Stomach (tissue), 19 donors: ENCODE measurements at places on chromosomes 7 and 10.

DNA sequence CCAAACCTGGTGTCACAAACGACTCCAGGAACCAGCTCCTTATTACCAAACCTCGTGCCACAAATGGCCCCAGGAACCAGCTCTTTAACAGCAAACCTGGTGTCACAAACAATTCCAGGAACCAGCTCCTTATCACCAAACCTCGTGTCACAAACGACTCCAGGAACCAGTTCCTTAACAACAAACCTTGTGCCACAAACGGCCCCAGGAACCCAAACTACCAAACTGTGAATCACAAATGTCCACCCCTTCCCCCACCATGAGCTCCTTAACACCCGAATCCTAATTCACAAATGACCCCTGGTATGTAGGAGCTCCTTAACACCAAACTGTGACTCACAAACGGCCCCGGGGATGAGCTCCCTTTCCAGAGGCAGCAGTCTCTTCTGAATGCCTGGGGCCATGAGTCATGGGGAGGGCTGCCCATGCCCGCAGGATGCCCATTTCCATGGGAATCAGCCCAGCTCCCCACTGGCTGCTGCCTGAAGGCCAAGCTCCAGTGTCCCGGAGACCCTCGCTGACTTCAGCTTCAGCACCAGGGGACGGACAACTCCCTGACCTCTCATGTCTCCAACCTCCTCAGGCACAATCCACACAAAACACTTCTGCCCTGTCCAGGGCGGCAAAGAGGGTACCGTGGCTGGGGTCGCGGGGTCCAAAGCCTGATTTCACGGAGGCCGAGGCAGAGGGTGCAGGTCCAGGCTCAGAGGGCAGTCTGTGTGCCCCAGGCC is 213.1 kb downstream of the ELFN1 start:
- DNase-seq = no peak

DNA sequence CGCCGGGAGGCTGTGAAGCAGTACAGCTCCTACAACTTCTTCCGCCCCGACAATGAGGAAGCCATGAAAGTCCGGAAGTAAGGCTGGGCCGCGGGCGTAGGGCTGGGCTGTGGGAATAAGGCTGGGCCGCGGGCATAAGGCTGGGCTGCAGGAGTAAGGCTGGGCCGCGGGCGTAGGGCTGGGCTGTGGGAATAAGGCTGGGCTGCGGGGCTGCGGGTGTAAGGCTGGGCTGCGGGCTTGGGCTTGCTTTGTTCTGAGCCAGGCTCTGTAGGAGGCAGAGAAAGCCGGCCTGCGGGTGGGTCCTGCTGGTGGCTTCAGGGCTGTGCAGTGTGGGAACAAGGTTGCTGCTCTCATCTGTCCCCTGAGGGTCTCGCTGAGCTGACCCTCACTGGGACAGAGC is 12.5 kb downstream of the PFKFB3 start:
- no peak for DNase-seq

GRCh38 chr10:115093776-115094408 is 727 bp downstream of the ATRNL1 start:
- peak; percentile 66 for DNase-seq

GRCh38 chr7:157795199-157795598 is 458.4 kb downstream of the DNAJB6 start:
- DNase-seq = no peak

DNA sequence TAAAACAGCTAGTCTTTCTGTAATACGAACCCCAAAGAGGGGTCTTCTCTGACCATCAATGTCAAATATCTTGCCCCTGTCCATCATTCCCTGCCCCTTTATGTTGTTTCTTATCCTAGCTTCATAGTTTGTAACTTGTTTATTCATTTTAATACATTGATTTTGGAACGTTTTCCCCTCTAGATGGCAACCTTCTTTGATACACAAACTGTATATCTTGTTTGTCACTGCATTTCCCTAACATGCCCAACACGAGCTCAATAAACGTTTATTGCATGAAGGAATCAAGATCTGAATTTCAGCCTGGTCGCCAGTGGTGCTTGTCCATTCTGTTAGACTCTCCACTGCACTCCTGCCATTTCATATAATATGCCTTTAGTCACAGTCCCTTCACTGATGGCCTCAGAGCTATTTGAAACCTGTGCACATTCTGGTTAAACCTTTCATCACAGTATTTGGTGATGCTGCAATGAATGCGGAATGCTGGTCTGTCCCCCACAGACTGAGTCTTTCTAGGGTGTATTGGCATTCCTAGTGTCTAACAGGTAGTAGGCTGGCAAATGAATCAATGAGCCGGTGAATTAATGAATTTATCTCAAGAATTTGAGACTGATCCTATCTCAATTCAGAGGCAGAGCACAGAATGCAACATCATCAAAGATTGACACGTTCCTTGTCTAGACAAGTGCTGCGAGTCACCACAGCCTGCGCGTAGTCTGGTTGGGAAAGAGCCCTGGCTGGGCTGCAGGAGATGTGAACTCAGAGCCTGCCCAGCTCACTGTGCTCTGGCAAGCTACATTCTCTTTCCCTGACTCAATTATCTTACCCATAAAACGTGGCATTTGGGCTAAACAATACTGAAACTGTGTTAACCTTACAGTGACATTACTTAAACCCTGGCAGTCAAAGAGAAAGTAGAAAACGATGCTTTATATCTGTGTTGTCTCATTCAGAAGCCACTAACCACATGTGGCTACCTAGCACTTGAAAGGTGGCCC is 55.2 kb upstream of the FRMD4A start:
- no peak for DNase-seq

GRCh38 chr7:18626086-18626485 is 130.5 kb downstream of the HDAC9 start:
- DNase-seq = no peak

- DNase-seq = peak; percentile 7
Measured at GRCh38 chr7:48643431-48644013, 280.8 kb upstream of the CDC14C start.

- no peak for DNase-seq
Measured at GRCh38 chr7:155489862-155490696, 32.1 kb downstream of the EN2 start.

DNA sequence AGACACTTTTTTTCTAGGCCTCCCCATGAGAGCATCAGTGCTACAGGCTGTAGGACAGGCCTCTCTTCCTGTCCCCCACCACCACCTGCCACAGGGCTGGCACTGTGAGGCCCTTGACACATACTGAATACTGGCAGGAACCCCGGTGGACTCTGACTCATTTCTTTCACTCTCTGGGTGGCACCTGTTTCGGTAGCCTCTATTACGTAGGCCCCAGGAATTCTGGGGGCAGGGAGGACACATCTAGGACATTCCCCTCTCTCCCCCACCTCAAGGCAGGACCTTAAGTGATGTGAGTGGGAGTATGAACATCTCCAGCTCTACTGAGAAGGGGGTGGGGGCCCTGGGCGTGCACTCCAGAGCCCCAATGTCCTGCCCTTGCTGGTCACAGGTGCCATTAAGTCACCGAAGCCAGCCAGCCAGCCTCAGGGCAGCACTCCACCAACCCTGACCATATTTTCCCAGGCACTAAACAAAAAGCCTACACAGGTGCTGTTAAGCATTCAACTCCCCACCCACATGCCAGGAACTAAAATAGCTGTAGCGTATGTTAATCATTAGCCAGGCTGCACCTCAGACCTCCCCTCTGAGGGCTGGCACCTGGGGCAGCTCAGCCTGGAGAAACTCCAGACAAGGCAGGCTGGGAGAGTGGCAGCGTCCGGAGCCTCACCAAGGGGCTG is 8.9 kb downstream of the ANXA11 start:
- DNase-seq = peak; percentile 95

DNA sequence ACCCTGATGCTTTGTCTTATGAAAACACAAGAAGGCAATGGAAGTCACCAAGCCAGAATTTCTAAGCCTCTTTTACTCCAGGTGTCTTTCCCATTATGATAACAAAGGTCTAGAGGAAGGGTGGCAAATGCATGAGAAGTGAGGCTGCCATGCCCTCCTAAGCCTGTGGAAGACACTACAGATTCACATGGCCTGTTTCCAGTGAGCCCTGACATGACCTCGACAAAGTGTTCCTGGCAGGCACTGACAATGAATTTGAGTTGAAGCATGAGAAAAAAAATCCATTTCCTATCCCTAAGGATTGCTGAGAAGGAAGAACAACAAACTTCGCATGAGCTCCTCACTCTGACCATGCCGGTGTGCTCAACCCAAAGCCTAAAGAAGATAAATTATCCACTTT is 268.0 kb downstream of the HTR7 start:
- DNase-seq = no peak

DNA sequence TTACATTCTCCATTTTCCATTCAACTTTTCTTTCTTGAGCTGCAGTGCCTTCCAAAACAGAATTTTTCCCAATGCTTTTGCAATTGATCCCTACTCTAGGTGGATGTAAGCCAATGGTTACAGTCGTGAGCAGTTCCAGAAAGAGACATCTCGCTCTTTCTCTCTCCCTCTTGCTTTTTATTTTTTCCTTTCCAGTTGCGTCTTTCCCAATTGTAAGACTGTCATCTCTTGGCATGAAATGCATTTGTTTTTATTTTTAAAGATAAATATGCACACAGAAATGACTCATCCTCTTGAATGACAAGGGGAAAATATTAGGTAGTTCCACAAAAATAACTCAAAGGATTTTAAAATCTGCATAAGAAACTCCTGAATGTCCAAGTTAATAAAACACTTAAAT is 25.1 kb downstream of the GLI3 start:
- DNase-seq = no peak

DNA sequence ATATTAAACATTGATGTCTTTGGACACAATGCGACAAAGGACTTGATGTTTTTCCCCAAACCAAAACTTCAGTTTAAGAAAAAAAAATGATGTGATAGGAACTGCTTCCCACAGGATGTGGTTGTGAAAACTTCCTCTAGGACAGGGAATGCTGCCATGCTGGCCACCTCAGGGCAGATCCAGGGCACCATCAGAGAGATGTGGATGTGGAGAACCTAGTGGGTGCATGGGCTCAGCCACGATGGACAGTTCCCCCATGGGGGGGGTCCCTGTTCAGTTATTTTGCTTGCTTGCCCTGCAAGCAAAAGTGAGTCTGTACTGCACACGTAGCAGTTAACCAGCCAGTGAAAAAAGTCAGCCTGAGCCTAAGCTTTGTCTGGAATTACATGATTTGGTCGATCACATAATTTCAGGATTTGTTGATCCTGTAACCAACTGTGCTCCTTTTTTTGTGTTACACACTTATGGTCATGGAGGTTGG is 36.3 kb downstream of the LAMB4 start:
- no peak for DNase-seq

DNA sequence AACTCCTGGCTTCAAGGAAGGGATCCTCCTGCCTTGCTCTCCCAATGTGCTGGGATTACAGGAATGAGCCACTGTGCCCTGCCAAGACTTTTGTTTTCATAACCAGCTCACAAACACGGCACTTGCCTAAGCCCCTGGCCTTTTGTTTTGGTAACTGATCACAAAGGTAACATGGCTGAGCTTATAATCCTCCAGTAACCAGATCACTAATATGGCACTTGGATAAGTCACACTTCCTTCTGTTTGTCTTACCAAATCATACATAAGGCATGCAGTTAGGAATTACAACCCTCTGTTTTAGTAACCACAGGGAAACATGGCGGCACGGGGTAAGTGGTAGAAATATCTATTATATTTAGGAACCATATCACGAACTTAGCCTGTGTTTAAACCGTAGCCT is 577.1 kb downstream of the CALN1 start:
- DNase-seq = no peak

GRCh38 chr10:78768041-78768835 is 300.5 kb upstream of the ZMIZ1 start:
- peak; percentile 56 for DNase-seq

GRCh38 chr7:67947646-67948045 is 951.0 kb downstream of the TYW1 start:
- DNase-seq = no peak

DNA sequence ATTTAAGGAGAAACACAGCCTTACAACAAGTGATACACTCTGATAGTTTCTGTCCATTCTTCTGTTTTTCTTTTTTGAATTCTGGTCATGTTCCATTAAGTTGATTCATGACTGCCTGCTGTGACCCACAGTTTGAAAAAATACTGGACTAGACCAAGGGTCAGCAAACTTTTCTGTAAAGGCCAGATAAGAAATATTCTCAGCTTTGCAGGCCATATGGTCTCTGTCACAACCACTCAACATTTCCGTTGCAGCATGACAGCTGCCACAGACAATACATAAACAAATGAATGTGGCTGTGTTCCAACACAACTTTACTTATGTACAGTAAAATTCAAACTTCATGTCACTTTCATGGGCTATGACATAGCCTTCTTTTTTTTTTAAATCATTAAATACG is 156.7 kb downstream of the PLXNA4 start:
- DNase-seq = no peak

- DNase-seq = no peak
Measured at GRCh38 chr10:122780391-122780790, 65.3 kb downstream of the CUZD1 start.

DNA sequence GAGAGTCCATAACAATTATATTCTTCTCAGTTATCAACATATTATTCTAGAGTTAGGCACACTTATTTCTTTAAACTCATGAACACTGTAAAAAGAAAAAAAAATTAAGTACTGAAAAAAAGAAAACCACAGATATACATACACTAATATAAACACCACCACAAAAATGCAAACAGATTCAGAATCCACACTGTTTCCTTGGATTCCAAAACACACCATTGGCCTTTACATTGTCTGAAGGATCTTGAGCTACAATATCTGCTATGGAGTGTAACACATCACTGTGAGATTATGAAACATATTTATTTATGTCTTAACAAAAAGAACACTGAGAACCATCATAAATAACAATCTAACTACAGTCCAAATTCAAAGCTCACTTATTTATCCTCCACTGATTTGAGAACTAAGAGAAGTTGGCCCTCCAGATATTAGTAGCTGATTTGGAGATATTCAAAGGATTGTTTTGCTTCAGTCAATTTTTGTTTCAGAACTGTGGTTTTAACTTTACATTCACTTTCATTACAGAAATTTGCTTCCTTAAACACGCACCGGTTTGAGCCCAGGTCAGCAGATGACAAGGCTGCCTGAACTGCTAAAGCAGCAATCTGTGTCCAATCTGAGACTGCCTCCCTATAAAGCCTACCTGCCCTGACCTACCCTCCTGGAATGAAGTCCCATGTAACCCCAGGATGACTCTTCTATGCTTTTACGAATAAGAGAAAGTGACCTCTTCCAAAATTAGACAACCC is 47.0 kb upstream of the CDK1 start:
- DNase-seq = peak; percentile 45

DNA sequence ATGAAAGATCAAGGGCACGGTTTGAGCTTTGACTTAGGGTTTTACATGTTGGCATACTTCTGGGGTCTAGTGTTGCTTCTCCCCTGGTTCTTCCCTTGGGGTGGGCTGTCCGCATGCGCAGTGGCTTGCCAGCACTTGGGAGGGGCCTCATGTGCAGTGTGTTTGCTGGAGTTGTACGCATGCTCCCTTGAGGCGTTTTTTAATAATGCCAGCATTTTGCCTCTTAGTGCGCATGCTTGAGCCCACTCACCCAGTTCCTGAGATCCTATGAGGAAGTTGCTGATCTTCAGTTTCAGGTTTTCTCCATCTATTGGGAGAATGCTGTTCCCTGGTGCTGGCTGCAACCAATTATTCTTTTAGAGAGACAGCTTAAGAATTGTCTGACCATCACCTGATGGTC is 113.4 kb upstream of the GPR141 start:
- DNase-seq = no peak
